Nasal cavity respiratory epithelium epithelial cell of viscerocranial mucosa (primary cell): ENCODE measurements at places on chromosomes 5 and 9. TPM values are rescaled to one million over a fixed set of nuclear protein-coding genes. Genes with fewer than 3 reads are reported as not detected.

SLC34A1 gene
- 0.14 TPM in 1 of 2 replicates, not detected in the other for total RNA-seq

TEX10 gene
- total RNA-seq = 29.0 and 34.9 TPM in 2 replicates

KCNV2 gene
- not detected in 2 replicates for total RNA-seq

ZNG1F gene
- total RNA-seq = 11.6 and 21.6 TPM in 2 replicates

FBP2 gene
- not detected in 2 replicates for total RNA-seq

TBCA gene
- 104 and 111 TPM in 2 replicates for total RNA-seq

F12 gene
- total RNA-seq = 4.4 and 9.8 TPM in 2 replicates

DRD1 gene
- total RNA-seq = not detected in 2 replicates

C5orf58 gene
- not detected in 2 replicates for total RNA-seq

PCDHGB3 gene
- 0.34 and 2.1 TPM in 2 replicates for total RNA-seq

TSSK1B gene
- total RNA-seq = under 0.01 and 1.1 TPM in 2 replicates

PHF24 gene
- total RNA-seq = 0.14 and 0.68 TPM in 2 replicates

PCDHAC2 gene
- total RNA-seq = 16.7 and 25.5 TPM in 2 replicates

PPP3R2 gene
- total RNA-seq = not detected in 2 replicates

FOXD4 gene
- under 0.01 and 0.36 TPM in 2 replicates for total RNA-seq

KIF4B gene
- total RNA-seq = under 0.01 TPM in 1 of 2 replicates, not detected in the other

LCN2 gene
- 49.6 and 128 TPM in 2 replicates for total RNA-seq

PCAT7 gene
- not detected in 2 replicates for total RNA-seq

KIF24 gene
- 0.34 and 0.43 TPM in 2 replicates for total RNA-seq

CARD19 gene
- total RNA-seq = 24.6 and 35.8 TPM in 2 replicates

MEF2C gene
- under 0.01 and 2.1 TPM in 2 replicates for total RNA-seq

SLC6A7 gene
- not detected in 2 replicates for total RNA-seq

VCAN gene
- 3.1 and 205 TPM in 2 replicates for total RNA-seq

SHB gene
- total RNA-seq = 17.1 and 30.8 TPM in 2 replicates

LHFPL2 gene
- total RNA-seq = 43.4 and 59.8 TPM in 2 replicates

EEIG1 gene
- total RNA-seq = 9.9 and 93.0 TPM in 2 replicates

MIER3 gene
- 15.0 and 21.6 TPM in 2 replicates for total RNA-seq

CLIC3 gene
- 4.4 and 6.7 TPM in 2 replicates for total RNA-seq

RPL37 gene
- 767 and 1,800 TPM in 2 replicates for total RNA-seq

PCDHGA10 gene
- total RNA-seq = 1.7 and 7.5 TPM in 2 replicates

FAM169A gene
- 17.3 and 41.7 TPM in 2 replicates for total RNA-seq

SHOC1 gene
- under 0.01 and 0.07 TPM in 2 replicates for total RNA-seq

OLFML2A gene
- total RNA-seq = 3.1 and 128 TPM in 2 replicates

MARCOL gene
- total RNA-seq = not detected in 2 replicates

NOXA1 gene
- total RNA-seq = 0.68 and 3.3 TPM in 2 replicates

SPINK13 gene
- not detected in 2 replicates for total RNA-seq

IFNA13 gene
- not detected in 2 replicates for total RNA-seq

AHRR gene
- total RNA-seq = 0.50 and 1.0 TPM in 2 replicates

CDK5RAP2 gene
- 28.7 and 49.8 TPM in 2 replicates for total RNA-seq

RGS7BP gene
- total RNA-seq = not detected in 2 replicates

C5orf24 gene
- total RNA-seq = 31.8 and 43.9 TPM in 2 replicates

ANKRD31 gene
- total RNA-seq = 0.21 and 0.34 TPM in 2 replicates

RMND5B gene
- 36.4 and 43.7 TPM in 2 replicates for total RNA-seq

CARD9 gene
- 0.34 and 1.2 TPM in 2 replicates for total RNA-seq

F2RL2 gene
- total RNA-seq = not detected in 2 replicates

LPAR1 gene
- 10.6 and 15.9 TPM in 2 replicates for total RNA-seq
